ENCODE measurements at places on chromosomes 2 and 18.

GRCh38 chr2:152097801-152098495, 896 bp downstream of the CACNB4 start:
- no peak for DNase-seq

- DNase-seq = peak; percentile 83
Measured at GRCh38 chr18:35231052-35231451, 9.8 kb upstream of the ZNF397 start.

- DNase-seq = no peak
Measured at GRCh38 chr18:70197844-70198243, 7.6 kb downstream of the RTTN start.

- peak; percentile 76 for DNase-seq
Measured at GRCh38 chr2:113248997-113249770, 29.5 kb downstream of the PAX8 start.

GRCh38 chr2:9832586-9832985, 10.7 kb upstream of the TAF1B start:
- no peak for DNase-seq

GRCh38 chr2:12867631-12868287, 151.0 kb downstream of the TRIB2 start:
- no peak for DNase-seq

DNA sequence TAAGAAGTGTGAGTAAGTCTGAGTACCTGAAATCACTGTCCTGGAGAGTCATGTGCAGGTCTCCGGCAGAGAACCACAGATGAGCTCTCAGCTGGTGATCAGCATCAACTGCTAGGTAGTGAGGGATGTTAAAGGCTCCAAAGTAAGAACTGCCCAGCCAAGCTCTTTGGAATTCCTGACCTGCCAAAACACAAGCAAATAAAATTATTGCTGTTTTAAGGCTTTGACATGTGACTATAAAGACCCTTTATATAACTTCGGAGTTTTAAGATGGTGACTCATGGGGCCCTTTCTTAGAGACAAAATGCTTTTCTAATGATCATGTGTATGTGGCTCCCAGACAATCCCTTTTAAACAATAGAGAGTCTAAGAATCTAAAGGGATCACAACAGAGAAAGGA, 855.7 kb downstream of the TRIB2 start:
- no peak for DNase-seq
